ENCODE measurements at places on chromosomes 16 and 17. TPM values are rescaled to one million over a fixed set of nuclear protein-coding genes. Genes with fewer than 3 reads are reported as not detected.

- no peak for DNase-seq
Measured at GRCh38 chr17:44317545-44317944, 7.1 kb downstream of the SLC25A39 start.

GRCh38 chr17:73478768-73479424 lies 165.3 kb downstream of the SDK2 start:
- DNase-seq = no peak

DNA sequence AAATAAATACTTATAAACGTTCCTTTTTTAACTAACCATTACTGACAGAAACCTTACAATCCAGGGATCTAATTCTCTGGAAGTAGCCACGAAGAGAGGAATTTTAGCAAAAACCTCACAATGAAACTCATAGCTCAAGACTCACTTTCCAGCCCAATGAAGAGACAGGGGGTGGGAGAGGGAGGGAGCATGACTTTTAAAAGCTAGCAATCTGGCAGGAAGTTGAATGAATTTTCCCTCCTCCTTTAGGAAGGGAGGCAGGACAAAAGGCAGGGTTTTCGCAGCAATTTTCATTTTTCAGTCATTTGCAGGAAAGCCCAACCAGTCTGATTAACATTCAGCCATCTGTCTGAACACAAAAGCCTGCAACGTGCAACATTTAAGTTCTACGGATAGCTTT lies 381.5 kb upstream of the PSMD7 start:
- DNase-seq = no peak

- no peak for DNase-seq
Measured at GRCh38 chr16:9151074-9151473, 59.6 kb downstream of the HAPSTR1 start.

- DNase-seq = no peak
Measured at GRCh38 chr16:27408012-27408601, 6.1 kb downstream of the IL21R start.

GRCh38 chr17:75774471-75774990 lies 9.5 kb upstream of the GALK1 start:
- DNase-seq = no peak

DNA sequence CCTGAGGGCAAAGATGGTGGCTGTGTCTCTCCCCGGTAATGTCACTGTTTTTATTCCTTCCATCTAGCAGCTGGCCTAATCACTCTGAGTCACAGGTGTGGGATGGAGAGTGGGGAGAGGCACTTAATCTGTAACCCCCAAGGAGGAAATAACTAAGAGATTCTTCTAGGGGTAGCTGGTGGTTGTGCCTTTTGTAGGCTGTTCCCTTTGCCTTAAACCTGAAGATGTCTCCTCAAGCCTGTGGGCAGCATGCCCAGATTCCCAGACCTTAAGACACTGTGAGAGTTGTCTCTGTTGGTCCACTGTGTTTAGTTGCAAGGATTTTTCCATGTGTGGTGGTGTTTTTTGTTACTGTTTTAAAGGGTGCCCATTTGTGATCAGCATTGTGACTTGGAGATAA lies 5.5 kb upstream of the RAPGEFL1 start:
- no peak for DNase-seq

DNA sequence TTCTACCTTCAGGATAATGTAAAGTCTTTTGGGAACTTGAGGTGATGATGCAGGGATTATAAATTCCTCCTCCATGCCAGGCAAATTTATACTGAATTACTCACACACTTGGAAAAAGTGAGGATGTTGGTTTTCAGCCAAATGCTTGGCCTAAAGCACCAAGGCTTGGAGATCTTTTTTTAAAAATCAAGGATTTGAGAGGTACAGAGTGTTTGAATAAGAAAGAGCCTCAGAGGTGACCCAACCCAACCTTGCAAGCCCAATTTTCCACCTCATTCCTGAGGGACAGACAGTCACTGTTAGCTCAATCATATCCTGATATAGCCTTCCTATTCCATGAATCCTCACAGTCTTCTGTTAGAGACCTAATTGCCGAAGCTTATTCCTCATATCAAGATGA lies 14.0 kb downstream of the GRIN2A start:
- no peak for DNase-seq

The TBKBP1 gene
- total RNA-seq = 8.8 TPM

Measured in thoracic aorta (tissue), 2 donors.